ENCODE measurements at places on chromosomes 16 and 17.

GRCh38 chr17:71071837-71072236 is 902.5 kb downstream of the KCNJ2 start:
- DNase-seq = no peak

DNA sequence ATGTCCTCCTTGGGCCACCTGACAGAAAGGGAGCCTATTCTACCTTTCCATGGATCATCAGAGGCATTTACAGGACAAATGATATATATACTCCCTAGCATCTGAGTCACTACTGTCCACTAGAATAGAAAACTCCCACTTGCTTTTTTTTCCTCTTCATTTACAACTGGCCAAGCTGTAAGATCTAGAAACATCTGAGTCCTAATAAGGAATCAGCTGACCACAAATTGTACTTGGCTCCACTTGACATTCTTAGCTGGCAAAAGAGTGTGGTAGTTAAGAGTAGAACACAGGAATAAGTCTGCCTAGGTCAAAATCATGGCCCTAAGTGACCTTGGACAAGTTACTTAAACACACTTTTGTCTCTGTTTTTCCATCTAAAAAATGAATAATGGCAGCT is 5.2 kb downstream of the RUSF1 start:
- DNase-seq = no peak

GRCh38 chr17:77877646-77878355 is 80.7 kb upstream of the TNRC6C start:
- no peak for DNase-seq

GRCh38 chr17:21090902-21091618 is 35.7 kb upstream of the DHRS7B start:
- DNase-seq = no peak

DNA sequence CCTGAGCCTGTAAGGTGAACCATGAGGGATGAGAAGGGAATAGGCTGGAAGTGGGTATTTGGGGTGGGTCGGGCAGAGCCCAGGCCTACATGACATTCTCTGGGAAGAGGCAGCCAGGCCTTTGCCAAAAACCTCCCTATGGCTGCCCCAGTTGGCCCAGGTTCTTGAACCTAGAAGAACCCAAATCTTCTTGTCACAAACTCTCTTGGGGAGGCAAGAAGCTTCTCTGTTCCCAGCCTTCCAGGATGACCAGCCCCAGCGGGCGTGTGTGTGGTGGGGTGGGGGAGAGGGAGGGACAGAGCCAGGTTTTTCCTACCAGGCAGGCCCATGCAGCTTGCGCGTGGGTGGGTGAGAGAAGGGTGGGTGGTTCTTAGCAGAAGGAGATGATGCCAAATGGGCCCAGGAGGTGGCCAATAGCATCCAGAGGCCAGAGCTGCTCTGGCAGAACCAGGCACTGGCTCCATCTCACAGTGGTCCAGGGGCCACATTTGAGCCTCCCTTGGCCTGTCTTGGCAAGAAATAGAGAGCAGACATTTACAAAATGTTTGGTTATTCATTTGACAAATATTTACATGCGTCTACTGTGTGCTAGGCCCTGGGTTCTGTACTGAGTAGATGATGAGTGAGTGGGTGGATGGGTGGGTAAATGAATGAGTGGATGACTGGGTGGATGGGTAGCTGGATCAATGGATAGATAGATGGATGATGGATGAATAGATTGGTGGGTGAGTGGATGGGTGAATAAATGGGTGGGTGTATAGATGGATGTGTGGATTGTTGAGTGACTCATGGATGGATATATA is 44.3 kb upstream of the PLCG2 start:
- DNase-seq = no peak

DNA sequence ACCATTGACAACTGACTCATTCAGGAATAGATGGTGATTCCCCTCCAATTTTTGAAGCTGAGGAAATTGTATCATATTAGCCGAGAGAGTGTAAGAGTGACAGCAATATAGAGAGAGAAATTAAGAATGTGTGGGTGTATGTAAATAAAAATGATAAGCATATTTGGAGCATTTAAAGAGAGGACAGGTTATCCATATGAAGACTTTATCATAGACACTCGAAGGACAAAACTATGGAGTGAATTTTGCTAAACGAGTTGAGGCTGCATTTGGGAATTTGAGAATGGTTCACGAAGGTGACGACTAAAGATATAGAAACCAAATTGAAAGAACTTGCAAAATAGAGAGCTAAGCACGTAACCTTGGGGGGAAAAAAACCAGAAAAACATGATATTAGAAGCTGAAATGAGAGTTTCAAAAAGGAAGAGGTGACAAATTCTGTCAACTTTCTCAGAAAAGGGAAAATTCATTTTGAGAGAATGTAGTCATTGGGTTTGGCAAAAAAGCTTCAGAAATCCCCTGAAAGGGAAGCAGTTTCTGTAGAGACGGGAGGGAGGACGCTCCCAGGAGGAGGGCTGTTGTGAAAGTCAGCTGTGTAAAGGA is 129.7 kb downstream of the KCNJ2 start:
- no peak for DNase-seq

DNA sequence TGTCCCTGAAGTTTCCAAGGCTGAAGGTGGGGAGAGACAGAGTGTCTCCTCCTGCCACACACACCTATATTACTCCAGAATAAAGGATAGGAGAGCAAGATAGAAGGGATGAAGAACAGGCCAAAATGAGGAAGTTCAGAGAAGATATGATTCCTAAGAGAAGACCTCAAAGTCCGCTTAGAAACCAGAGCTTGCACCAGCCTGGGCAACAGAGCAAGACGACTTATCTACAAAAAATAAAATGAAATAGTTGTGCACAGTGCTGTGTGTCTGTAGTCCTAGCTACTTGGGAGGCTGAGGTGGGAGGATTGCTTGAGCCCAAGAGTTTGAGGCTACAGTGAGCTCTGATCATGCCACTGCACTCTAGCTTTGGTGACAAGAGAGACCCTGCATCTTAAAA is 128.2 kb downstream of the HS3ST3B1 start:
- no peak for DNase-seq

- DNase-seq = no peak
Observed at GRCh38 chr16:23966597-23967394, 131.0 kb downstream of the PRKCB start.

GRCh38 chr16:87506423-87507350 is 13.9 kb upstream of the ZCCHC14 start:
- no peak for DNase-seq

GRCh38 chr16:57617604-57618111 is 10.8 kb upstream of the ADGRG1 start:
- DNase-seq = no peak

GRCh38 chr17:12536472-12536871 is 129.2 kb upstream of the MYOCD start:
- DNase-seq = no peak

DNA sequence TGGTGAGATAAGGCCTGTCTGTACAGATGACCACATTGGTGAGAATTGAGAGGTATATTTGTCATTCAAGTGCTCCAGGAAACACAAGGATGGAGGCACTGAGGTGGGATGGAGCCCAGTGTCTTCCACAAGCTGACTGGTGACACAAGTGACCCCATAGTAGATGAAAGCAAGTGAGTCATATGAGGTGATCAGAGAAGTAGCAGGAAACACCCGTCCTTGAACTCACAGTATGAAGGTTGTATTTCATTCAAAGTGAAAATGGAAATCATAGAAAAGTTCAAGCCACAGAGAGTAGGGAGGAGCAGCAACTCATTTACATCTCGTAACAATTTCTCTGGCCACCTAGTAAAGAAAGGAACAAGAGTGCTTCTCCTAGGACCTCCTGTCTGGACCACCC is 609.8 kb downstream of the HS3ST4 start:
- no peak for DNase-seq

GRCh38 chr17:4229627-4230541 is 33.9 kb downstream of the ANKFY1 start:
- no peak for DNase-seq

GRCh38 chr16:24921229-24921628 is 75.5 kb downstream of the SLC5A11 start:
- DNase-seq = no peak

- no peak for DNase-seq
Observed at GRCh38 chr16:48059936-48060335, 95.9 kb downstream of the ABCC12 start.

- DNase-seq = no peak
Observed at GRCh38 chr16:64356267-64356666, 765.6 kb downstream of the CDH11 start.

GRCh38 chr17:14299280-14300141 is 1.4 kb upstream of the HS3ST3B1 start:
- DNase-seq = no peak

- DNase-seq = peak; percentile 2
Observed at GRCh38 chr17:61837175-61838051, 25.9 kb downstream of the BRIP1 start.
